CD4-positive, alpha-beta T cell treated with Interleukin-15 for 1 hour (primary cell): ENCODE measurements at places on chromosomes 7 and 10.

DNA sequence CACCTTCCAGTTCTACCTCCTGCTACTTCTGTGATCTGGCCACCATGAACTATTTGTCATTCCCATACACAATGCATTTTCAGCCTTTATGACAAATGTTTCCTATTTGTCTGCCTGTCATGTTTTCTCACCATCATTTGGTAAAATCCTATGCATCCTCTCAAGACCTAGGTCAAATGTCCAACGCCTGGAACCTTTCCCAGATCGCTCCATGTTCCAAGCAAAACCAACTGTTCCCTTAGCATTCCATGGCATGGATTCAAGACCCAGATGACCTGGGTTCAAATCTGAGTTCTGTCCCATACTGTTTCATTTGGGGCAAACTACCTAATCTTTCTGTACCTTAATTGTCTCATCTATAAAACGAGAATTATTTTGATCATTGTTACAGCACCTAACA is 98.9 kb downstream of the USP6NL start:
- no peak for DNase-seq

GRCh38 chr7:100189061-100189460 is 11.3 kb downstream of the STAG3 start:
- DNase-seq, result no peak

DNA sequence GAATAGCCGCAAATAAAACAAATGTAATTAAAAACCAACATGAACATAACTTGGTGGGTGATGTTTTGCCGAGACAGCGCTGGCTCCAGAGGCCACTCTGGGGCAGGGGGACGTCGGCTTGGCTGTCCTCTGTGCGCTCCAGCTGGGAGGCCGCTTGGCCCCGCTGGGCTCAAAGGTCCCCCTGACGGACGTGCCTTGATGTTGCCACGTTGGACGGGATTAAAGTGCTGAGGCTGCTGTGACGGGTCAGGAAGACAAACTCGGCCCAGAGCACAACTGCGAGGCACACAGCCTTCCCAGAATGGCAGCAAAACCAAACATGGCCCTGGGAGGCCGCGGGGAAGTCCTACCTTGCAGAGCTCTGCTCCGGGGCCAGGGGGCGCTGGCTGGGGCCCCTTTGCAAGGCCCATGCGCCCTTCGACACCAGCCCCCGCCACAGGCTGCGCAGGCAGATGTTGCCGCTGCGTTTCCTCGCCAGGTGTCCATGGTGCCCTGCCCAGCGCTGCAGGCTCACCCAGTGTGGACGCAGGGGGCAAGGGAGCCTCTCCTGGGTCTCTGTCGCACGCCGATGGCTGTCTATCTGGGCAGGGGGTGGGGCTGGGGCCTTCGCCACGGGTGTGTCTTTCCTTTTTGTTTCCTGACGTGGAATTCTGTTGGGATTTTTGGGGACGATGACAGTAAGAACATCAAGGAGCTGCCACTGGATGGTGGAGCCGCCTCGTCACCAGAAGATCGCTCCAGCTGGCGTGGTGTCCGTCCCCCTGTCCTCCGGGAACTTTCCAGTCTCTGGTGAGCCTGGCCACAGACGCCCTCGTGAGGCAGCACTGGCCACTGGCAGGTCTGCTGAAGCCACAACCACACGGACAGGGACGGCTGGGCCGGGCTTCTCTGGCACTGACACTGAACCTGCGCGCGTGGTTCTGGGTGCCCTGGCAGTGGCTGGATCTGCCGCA is 99.6 kb upstream of the DIP2C start:
- DNase-seq, result no peak

GRCh38 chr10:109592391-109592790 is 330.9 kb downstream of the XPNPEP1 start:
- no peak for DNase-seq

DNA sequence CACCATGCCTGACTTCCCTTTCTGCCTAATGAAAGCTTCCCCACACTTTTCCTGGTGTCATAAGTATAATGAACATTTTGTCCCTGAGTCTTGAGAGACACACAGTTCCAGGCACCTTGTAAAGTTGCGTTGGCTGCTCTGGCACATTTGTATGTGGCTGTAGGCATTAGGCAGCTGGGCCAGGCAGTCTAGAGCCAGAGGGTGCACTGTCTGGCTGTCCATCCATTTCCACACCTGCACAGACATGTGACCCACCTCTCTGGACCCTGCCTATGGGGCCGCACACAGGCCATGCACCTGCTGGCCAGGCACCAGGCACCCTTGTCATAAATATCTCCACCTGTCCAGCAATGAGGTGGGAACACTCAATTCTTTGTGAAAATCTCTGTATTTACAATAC is 54.7 kb upstream of the ANTXRL start:
- DNase-seq, result no peak

- no peak for DNase-seq
These were observed 51.9 kb upstream of the GNAT3 start for GRCh38 chr7:80563561-80564327.

DNA sequence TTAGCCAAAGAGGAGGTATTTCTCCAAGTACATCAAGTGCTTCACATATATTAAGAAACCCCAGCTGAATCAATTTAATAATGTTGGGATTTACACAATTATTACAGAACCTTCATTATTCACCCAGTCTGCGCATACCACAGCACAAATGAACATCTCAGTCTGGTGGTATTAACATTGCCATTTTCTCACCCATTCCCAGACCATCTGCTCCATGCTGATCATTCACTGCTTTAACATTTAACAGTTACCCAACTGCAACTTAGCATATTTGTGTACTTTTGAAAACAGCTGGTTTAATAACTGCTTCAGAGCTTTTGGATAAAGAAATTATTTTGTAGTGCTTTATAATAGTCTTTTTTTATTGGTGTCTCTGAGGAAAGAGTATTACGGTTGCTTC is 1072.1 kb downstream of the NXPH1 start:
- DNase-seq, result no peak

DNA sequence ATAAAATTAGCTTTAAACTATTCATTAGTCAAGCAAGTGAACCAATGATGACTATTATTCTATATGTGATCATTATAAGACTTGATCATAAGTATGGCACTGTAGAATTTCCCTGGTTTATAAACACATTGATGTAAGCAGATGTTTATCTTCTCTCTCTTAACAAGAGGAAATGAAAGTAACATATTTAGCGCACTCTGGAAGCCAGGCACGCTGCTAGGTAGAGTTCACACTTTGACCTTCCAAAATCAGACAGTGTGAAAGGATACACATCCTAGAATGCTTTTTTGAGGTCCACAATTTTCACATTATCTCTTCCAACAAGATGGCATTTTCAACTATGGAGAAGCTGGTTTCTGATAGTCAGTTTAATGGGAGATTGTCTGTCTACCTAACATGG is 529.4 kb upstream of the IGFBP3 start:
- DNase-seq, result no peak

DNA sequence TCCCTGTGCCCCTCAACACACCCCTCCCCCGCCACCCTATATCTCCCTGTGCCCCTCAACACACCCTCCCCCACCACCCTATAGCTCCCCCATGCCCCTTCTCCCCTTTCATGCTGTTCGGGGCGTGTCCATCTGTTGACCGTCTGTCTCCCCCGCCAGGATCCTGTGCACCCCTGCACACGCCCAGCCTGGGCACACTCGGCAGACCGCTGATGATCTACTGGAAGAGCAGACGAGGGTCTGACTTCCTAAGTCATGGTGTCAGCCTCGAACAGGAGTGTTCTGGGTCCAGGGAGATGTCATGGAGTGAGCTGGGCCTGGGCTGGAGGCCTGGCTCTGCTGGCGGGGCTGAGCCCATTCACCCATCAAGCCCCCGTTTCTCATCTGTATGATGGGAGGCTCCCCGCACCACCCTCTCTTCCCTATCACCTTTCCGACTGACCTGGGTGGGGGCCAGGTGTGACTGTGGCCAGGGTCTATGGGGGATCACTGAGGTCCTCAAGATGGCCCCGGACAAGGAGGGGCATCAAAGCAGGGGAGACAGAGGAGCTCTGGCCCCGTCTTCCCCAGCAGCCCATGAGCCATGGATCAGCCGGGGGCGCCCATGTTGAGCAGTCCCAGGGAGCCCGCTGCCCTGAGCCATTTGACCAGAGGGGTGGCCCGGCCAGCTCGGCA is 48.3 kb downstream of the PDGFA start:
- no peak for DNase-seq

DNA sequence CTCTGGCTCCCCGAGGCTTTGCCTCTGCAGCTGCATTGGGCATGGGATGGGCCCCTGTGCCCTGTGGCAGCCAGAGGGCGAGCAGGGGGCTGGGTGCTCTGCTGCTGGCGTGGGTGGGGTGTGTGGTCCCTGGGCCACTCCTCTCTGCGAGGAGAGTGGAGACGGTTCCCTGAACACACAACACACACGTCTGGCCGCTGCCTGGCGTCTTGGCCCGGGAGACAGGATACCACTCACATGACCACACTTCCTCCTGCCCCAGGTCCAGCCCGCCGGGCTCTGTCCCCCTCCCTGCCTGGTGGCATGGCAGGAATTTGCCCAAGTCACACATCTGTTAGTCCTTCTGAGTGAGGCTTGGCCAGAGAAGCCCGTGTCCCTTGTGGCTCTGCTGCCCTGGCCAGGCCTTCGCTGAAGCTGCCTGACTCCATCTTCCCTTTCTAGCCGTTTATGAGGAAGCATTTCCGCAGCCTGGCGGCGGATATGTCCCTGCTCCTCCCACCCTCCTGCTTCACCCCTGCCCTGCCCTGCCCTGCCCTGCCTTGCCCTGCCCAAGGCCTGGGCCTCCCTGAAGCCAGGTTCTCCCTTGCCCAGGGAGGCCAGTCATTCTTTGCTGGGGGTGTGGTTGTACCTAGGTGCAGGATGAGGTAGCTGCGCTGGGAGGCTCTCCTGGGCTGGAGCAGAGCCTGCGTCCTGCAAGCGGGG is 3.0 kb downstream of the BRI3 start:
- DNase-seq, result peak; percentile 61

- no peak for DNase-seq
These were observed 280.0 kb upstream of the GNAI1 start for GRCh38 chr7:79854621-79855020.

DNA sequence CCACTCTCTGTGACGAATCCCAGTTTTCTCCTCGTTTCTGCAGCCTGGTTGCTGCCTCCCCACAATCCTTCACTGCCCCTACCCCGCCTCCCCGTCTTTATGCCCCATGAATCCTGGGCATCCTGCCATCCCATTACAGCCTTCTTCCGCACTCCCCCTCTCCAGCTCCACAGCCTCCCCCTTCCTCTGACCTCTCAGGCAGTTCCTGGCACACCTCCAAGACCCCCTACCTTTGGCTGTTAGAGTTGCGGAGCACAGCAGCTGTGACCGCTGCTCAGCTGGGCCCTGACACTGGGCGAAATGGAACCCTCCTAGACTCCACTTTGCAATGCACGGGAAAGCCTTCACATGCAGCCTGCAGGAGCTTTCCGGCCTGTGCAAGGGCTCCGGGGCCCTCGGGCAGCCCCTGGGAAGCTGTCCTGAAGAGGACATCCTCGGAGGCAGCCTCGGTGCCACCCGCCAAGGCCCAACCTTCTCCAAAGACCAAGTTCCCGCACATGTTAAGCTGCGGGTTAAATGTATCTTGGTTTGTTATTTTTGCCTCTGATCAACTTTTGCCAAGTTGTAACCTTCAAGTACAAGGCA is 400.7 kb upstream of the MKI67 start:
- no peak for DNase-seq

GRCh38 chr10:3720228-3721019 is 64.6 kb downstream of the KLF6 start:
- DNase-seq, result peak; percentile 74

- no peak for DNase-seq
These were observed at the start of gene PRKG1 for GRCh38 chr10:51074238-51075028. Gene PRKG1, plus strand, starts transcription at chr10:51074487.

DNA sequence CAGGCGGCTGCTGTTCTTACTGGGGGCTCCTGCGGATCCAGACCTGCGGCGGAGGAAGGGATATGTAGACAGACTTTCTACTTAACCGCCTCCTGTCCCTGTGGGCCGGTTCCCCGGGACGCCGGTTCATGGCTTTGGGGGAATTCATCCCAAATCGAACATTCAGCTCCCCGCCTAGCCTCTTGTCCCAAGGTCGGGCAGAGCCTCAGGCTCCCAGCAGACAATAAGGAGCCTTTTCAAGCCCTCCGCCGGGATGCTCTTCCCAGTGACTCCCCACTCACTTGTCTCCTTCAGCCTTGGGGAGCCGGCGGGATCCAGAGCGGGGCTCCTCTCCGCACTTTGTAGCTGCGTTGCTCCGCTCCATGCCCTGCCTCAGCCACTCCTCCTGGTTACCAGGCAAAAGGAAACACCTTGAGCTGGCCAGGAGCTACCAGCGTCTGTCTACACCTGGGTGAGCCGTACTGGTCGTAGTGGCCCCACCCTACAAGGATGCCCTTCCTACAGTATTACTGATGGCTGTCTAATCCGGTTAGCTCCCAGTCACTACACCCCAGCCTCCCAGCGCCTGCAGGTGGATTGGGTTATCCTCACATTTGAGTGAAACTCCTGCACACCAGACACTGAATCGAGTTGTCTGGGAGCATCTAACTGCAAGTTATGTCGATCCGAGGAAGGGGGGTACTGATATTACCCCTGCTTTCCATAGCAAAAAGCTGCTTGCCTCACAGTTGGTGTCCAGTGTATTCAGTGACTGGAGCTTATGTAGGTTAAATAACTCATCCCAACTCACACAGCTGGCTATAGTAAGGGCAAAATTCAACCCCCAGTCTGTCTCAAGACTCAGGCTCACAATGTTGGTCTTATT is at the start of gene C10orf95:
C10orf95 (minus strand) TSS at position 439 of the 865 bp plus-strand sequence. CDS start 450 bp downstream, outside the sequence.
- DNase-seq, result no peak

DNA sequence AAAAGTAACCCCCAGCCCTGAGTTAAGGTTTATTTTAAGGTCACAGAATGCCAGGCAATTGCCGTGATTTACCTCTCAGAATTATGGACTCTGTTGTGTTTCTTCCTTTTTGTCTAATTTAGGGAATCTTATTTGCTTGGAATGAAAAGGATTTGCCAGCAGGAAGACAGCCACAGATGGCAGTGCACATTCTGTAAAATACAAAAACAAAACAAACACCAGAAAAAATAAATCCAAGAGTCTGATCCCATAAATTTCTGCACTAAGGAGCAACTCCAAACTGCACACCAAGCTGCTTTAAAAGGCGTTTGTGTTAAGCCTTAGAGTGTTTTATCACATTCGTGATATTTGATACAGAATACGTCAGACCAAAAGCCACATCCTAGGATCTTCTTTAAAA is 199.0 kb upstream of the C7orf33 start:
- DNase-seq, result no peak

- DNase-seq, result no peak
These were observed 114.2 kb upstream of the DGKB start for GRCh38 chr7:15016766-15017165.

GRCh38 chr7:84106291-84106690 is 88.3 kb downstream of the SEMA3A start:
- DNase-seq, result no peak

DNA sequence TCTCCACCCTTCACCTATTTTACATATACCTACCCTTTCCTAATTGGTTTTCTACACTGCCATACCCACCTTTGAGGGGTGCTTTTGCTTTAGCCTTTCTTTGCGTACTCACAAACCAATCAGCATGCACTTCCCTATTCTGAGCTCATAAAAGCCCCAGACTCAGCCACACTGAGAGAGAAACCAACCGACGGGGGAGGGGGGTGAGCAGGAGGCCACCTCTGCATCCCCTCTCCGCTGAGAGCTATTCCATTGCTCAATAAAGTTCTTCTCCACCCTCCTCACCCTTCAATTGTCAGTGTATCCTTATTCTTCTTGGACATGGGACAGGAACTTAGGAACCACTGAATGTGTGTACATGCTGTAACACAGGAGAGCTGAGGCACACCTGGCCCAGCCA is 9.0 kb upstream of the FKBP9 start:
- DNase-seq, result no peak

GRCh38 chr7:139623518-139623917 is 100.0 kb downstream of the CLEC2L start:
- no peak for DNase-seq
